ENCODE measurements at places on chromosomes 6 and 20.

- no peak for DNase-seq
Measured at GRCh38 chr20:49230021-49230420, 10.8 kb downstream of the DDX27 start.

GRCh38 chr6:62980093-62980492 is 231.2 kb upstream of the FKBP1C start:
- DNase-seq: no peak

- no peak for DNase-seq
Measured at GRCh38 chr6:39495640-39496039, 173.1 kb upstream of the KCNK16 start.

- no peak for DNase-seq
Measured at GRCh38 chr6:129893640-129894039, 32.5 kb upstream of the TMEM244 start.

- DNase-seq: no peak
Measured at GRCh38 chr20:20489648-20490341, 121.9 kb downstream of the INSM1 start.

DNA sequence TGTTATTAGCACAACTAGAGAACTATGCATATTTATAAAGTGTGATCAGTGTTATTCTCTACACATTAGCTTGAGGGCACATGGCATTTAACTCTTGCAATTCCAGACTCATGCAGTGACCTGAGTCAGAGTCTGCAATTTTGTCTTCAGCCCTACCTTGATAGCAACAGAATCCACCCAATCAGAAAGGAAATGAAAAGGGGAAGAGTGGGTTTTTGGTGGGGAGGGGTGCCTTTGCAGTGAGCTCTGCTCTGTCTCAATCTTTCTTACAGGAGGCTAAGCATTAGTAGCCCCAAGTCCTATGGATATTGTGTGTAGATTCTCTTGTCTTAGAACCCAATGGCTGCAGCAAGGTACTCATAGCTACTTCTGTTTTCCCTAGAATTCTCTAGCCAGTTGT is 489.2 kb downstream of the DHX35 start:
- no peak for DNase-seq

GRCh38 chr6:158514176-158514575 is 45.7 kb upstream of the TMEM181 start:
- no peak for DNase-seq

Measured in NCI-H226 (cell line).